ENCODE measurements at places on chromosomes 12 and 14.
A peak's percentile ranks its signal among the peaks of the same experiment; 100 is the strongest.

DNA sequence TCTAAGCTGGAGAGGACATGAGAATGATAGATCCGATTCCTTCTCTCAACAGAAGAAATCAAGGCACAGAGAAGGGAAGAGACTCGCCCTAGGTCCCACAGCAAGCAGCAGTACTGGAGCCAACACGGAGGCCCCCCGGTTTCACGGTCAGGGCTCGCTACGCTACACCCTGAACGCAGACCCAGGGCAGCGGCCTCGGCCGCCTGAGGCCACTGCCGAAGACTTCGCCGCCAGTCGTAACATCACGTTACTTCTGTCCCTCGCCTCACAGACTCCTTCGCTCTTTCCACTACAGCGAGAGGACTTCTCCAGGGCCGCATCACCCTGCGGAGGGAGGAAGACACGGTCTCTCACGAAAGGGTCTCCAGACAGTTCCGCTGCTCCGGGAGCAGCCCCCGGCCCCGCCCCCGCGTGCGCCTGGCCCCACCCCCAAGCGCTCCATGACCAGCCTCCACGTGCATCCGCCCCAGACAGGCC is 411 bp upstream of the DCAF4 start:
- no peak for DNase-seq

DNA sequence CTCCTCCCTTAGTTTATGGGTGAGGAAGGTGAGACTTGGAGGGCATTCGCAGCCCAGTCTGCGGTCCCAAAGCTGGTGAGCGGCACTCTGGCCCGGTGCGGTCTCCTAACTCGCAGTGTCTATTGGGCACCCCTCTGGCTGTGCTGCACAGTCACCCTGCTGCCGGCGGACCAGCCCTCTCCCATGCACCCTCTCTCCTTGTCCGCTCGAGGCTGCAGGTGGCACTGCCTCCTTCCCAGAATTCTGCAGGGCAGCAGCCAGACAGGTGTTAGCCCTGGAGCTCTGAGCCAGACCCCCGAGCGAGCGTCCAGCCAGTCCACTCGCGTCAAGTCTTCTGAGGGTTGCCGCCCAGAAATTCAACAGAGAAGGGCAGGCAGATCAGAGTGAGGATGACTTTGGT is 56.8 kb upstream of the DYNC1H1 start:
- DNase-seq, result no peak

DNA sequence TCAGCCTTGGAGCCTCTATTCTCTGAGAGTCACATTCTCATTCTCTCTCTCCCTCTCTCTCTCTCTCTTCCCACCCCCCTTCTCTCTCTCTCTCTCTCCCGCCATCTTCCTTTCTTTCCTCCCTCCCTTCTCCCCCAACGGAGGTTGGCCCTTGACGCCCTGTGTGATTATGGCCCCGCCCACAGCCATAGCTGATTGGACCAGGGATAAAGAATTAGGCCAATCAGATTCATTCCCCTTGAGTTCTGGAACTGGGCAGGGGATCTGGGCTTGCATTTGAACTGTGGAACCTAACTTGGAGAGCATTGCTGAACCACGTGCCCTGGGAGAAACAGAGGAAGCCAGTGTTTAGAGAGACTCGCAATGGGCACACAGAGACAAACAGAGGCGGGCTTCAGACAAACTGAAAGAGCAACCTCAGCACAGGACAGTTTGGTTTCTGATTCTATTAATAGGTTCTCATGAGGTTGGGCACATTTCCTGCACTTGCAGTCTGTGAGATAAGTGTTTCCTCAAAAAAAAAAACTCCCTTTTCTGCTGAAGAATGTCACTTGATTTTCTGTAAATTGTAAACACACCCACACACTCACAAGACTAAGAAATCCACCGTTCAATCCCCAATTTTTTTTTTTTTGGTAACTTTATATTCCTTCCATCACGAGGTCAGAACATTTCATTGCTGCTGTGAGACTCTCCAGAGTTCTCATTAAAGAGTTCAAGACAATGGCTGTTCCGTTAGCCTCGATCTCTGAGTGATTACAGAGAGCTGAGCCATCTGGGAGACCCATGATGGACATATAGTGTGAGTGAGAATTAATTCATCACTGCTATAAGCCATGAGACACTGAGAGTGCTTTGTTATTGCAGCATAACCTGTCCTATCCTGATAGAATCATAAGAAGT is 3.5 kb upstream of the P2RX7 start:
- peak; percentile 52 for DNase-seq

GRCh38 chr12:3989218-3989550 is 116.0 kb upstream of the PARP11 start:
- no peak for DNase-seq

DNA sequence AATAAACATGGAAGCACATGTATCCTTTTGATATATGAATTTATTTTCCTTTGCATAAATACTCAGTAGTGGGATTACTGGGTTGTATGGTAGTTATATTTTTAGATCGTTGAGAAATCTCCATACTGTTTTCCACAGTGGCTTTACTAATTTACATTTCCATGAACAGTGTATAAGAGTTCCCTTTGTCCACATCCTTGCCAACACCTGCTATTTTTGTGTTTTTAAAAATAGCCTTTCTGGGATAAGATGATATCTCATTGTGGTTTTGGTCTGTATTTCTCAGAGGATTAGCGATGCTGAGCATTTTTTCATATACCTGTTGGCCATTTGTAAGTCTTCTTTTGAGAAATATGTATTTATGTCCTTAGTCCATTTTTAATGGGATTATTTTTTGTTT is 329.2 kb upstream of the KITLG start:
- no peak for DNase-seq

DNA sequence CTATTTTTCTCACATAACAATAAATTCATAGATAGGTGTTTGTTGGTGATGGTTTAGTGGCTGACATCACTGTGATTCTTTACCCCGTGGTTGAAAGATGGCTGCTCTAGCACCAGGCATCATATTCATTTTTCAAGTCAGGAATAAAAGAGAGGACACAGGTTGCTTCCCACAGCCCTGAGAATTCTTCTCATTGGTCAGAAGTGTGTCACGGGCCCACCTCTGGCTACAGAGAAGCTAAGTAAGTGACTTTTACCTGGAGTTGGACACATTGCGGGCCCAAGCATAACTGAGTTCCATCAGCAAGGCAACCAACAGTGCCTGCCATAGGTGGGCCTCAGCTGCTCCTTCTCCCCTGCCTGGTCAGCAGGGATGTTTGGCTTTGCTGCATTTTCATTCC is 27.6 kb upstream of the FGF23 start:
- no peak for DNase-seq

GRCh38 chr12:39341761-39342160 is 101.2 kb downstream of the KIF21A start:
- DNase-seq, result no peak

DNA sequence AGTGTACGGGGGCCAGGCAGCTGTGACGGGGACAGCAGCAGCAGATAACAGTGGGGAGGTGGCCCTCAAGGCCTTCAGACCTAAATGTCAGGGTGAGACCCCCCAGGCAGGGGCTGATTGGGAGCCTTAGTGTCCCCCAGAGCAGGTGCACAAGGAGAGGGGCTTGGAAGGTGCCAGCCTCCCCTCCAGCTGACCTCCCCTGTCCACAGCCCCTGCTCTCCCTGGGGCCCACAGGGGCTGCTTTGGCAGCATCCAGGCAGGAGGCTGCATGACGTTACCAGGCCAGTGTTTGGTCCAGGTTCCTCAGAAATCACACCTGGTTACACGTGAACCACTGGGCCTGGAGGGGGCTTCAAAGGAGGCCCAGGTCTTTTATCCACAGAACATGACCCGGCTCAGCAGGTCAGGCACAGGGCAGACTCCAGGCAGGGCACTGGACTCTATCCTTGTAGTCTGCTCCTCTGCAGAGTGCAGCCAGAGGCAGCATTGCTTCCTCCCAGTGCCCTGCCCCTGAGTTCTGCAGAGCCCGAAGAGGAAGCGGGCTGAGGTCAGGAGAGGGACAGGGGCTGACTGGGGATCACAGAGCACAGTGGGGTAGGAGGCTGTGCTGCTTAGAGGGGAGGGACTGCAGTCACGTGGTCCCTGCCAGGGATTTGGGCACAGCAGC is 2.6 kb upstream of the TRMT61A start:
- no peak for DNase-seq

DNA sequence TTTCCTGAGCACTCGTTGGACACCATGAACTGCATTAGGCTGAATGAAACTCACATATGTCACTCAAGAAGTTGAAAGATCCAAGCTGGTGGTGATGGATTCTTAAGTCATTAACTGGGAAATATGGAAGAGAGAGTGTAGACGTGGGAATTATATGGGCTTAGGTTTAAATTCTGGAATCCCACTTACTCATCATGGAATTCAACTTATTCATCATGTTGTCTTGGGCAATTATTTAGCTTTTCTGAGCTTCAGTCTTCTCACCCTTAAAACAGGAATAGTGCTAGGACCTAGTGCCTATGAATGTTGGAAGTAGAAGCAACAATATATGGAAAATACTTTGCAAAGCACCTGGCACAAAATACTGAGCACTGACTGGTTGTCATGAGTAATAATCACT is 292.4 kb upstream of the TBX3 start:
- DNase-seq, result no peak

DNA sequence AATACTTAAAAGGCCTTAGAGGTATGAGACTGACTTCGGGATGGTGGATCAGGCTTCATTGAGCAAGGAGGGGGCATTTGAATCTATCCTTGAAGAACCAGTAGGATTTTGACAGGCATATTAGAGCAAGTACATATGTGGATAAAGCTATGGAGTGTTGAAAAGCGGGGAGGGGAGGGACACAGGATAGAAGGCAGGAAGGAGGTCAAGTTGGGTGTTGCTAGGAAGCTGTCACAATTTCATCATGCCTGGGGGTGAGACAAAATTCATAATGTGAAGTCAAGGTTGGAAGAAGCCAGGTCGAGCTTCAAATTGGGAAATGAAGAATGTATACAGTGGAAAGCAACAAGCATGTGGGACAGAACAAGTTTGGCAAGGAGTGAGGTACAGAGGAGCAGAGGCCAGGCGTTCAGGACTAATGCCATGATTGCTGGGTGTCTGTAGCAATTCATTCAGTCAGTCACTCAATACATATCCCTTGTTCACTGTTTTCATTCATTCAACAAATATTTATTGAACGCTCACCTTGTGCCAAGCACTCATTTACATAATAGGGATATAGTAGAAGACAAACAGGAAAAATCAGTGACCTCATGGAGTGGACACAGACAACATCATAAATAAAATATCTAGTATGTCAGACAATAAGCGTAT is 58.3 kb upstream of the LTA4H start:
- no peak for DNase-seq

DNA sequence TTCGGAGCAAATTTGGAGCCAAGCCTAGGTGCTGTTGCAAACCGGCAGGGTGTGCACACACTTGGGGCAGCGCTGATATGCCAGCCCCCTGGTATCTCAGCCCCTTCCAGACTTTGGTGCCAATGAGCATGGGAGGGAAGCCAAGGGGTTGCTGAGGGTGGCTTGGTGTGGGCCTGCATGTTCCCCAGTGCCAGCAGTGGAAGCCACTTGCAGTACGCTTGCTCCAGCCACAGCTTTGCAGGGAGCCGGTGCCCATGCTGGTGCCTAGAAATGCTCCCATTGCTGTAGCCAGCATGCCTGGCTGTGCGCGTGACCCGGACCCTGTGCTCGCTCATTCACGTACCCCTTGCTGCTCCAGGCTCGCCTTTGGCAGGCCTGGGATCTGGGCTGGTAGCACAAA is 67.1 kb upstream of the DNM1L start:
- DNase-seq, result no peak

- no peak for DNase-seq
Measured at GRCh38 chr14:72213424-72213823, 281.2 kb downstream of the RGS6 start.

DNA sequence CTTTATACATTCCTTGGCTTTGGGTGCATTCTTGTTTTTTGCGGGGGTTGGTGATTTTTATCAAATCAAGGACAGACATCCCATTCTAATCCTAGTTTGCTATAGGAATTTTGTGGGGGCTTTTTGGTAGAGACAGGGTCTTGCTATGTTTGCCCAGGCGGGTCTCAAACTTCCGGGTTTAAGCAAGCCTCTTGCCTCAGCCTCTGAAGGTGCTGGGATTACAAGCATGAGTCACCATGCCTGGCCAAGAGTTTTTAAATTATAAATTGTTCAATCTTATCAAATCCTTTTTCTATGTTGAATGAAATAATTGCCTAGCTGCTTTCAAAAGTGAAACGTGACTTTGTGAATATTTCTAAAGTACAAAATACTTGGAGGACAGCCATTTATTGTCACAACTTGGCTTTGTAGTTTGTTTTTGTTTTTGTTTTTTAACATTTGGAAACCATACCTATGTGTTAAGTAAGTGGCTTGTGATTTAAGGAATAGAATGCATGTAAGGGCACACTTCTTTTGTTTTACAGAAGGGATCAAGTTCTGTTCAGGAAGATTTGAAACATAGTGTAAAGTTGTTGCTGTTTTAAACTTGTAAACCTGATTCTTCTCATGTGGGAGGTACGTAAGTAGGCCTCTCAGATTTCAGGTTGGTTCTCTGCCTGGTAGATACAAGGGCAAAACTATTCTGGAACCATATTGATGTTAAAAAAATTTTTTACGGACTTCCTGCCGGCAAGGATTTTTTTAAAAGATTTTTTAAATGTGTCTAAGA is 13.4 kb downstream of the MARK3 start:
- no peak for DNase-seq

DNA sequence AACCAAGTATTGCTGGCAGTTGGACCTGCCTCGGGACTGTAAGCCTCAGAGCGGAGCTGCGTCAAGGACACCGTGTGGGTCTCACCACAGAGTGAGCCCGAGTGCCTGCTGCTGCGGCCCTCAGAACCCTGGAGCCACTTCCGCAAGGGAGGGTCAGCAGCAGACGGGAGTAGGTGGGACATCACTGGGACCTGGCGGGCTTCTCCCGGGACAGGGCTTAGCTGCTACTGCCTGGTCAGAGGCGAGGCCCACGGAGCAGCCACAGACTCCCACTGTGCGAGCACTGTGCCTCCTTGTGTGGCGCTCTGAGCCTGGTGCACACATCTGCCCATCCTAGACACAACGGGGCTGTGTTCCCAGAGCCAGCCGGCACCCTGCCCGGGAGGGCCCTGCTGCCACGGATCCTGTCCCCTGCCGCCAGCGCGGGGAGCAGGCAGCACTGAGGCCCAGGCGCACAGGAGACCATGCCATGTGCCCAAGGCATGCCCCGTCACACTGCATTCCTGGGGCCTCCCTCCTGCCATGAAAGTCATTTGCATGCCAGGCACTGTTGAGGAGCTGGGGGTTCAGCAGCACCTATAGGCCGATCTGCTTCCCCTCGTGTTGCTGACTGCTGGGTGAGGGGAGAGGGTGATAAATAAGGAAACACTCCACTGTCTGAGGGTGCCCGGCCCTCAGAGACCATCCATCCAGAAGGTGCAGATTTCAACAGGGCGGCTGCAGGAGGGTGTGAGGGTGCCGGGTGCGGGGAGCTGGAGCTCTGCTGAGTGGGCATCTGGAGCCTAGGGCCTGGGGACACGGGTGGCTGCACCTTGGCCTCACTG is 10.0 kb downstream of the HIP1R start:
- no peak for DNase-seq

All from central memory CD8-positive, alpha-beta T cell (primary cell).